ENCODE measurements at places on chromosomes 12 and 14.

DNA sequence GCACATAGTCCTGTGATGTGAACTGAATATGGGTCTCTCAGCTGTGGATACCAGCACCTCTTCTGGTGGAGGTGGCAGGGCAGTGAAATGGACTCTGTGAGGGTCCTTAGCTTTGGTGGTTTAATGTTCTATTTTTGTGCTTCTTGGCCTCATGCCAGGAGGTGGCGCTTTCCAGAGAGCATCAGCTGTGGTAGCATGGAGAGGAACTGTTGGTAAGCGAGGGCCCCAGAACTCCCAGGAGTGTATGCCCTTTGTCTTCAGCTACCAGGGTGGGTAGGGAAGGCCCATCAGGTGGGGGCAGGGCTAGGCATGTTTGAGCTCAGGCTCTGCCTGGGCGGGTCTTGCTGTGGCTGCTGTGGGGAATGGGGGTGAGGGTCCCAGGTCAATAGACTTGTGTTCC lies 241.7 kb downstream of the AEBP2 start:
- DNase-seq: no peak

- no peak for DNase-seq
Measured at GRCh38 chr12:53670971-53671370, 4.9 kb downstream of the ATP5MC2 start.

GRCh38 chr12:1834186-1834925 lies 14.0 kb downstream of the LRTM2 start:
- DNase-seq: no peak

DNA sequence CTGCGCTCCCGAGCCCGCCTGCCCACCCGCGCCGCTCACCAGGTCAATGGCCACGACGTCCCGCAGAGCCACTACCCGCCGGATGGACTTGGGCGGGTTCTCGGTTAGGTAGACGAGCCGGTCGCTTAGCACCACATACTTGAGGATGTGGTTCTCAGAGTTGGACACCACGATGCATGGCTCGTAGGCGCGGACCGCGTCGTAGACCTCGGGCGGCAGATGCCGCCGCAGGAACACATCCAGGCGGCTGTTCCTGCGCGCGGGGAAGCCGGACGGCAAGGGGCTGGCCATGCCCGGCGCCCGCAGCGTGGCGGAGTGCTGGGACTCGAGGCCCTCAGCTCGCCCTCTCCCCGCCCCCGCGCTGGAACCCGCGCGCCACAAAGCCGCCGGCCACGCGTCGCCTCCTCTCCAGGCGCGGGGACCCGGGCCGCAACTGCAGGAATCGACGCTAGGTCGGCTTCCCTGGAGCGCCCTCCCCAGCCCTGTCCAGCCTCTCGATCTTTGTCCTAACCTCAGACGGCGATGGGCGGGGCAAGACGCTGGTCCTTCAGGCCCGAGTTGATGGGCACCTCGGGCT lies at the start of gene C12orf56:
Gene C12orf56 (minus strand): TSS at position 484 of the 577 bp plus-strand sequence. CDS start 193 bp downstream, at position 291.
- no peak for DNase-seq

GRCh38 chr12:110998165-110998564 lies 77.8 kb upstream of the MYL2 start:
- no peak for DNase-seq

DNA sequence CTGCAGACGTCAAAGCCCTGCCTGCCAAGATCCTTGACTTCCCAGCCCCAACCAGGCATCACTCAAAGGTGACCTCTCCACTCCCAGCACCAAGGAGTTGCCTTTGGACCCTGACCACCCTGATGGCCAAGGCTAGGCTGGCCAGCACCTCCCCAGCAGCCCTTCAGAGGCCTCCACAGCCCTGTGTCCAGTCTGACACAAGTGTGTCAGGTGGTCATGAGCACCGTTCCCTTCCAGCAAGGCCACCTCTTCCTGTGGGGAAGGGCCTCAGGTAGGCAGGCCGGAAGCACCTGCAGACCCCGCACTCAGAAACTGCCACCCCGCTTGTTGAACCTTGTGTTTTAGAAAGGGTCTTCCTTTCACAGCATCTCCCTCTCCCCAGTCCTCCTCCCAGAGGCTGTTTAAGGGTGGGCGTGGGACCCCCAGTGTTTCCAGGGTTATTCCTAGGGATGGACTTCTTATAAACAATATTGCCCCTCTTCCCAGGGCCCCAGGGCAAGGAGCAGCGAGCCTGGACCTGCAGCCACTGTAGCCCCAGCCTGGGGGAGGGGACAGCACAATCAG lies 13.2 kb upstream of the INF2 start:
- no peak for DNase-seq

DNA sequence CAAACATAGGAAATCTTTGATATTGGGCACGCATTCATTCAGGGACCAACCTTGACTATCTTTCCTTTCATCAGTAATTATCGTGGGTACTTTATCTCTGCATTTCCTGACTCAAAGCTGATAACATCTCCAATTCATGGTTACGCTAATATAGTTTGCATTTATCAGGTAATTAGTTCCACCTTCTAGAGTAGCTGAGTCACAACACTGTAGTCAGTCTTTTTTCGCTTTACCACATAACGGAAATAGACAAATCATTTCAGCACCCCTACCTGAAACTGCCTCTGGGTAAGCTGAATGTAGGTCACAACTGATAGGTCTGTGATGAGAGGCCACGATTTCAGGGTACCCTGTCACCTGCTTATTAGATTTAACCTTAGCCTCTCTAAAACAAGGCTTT lies 36.7 kb upstream of the IL22 start:
- no peak for DNase-seq

DNA sequence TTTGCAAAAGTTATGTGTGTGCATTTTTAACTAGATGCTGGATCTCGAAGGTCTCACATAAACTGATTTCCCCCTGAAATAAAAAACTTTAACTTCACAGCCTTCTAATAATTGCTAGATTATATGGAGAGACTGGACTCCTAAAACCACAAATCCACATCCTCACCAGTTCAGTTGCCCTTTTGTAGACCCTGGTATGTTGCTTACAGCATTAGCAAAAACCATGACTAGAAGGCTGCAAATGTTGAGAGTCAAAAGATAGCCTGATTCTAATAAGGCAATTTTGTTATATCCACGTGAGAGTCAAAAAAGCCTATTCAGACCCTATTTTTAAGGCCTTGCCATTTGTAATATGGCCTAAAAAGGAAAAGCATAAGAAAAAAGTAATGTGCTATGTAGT lies 37.4 kb downstream of the RASSF8 start:
- no peak for DNase-seq

GRCh38 chr12:95623554-95624170 lies 72.4 kb upstream of the USP44 start:
- DNase-seq: no peak

- no peak for DNase-seq
Measured at GRCh38 chr12:81962126-81962856, 203.1 kb upstream of the PPFIA2 start.

DNA sequence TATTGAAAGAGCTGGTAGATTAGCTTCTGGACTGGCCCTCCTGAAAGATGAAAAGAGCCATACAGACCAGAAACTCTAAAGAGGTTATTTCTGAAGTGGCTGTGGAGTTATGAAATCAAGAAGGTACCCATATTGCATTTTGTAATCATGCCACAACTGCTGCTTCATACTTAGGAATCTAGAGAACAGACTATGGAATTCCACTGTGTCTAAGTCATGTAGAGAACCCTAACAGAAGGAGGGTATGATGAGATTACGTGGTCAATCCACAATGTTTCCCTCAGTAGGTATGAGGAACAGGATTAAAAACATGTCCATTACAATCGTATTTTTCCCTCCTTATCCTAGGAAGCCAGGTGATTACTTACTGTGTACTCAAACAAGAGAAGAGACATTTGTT lies 708.8 kb downstream of the RERGL start:
- no peak for DNase-seq

GRCh38 chr14:94059998-94060397 lies 21.0 kb downstream of the DDX24 start:
- DNase-seq: no peak

DNA sequence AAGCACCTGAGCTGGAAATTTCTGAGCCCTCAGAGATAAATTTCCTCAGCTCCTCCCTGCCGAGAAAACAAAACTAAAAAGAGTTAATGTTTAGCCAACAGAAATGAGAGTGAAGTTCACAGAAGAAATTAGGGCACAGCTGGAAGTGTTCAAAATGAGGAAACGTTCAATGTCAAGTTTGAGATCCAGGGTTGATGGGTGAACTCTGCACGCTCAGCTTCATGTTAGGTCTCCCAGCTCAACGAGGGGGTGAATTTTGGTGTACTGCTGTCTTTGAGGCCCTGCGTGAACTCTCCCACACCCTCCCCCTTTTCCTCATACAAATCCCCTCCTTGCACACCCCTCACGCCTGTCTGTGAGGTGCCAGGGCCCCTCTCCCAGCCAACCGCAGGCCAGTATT lies 13.3 kb upstream of the OAS3 start:
- DNase-seq: no peak

- DNase-seq: no peak
Measured at GRCh38 chr14:76597387-76597786, 163.9 kb upstream of the VASH1 start.
